ENCODE measurements at places on chromosomes 6 and 20.

DNA sequence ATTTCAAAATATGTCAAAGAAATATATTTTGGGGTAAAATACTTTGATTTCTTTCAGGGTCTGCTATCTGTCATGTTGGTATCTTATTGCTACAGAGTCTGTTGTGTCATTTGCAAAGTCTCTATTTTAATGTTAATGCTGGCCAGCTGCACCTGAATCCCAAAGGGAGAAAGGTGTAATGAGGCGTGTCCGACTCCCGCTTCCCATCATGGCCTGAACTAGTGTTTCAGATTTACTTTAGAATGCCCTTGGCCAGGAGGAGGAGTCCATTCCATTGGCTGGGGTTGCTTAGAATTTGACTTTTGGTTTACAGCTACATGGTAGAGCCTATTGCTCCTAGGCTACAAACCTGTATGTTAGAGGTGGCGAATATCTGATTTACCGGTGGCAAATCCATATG is 69.3 kb downstream of the FAM50B start:
- DNase-seq, result no peak

DNA sequence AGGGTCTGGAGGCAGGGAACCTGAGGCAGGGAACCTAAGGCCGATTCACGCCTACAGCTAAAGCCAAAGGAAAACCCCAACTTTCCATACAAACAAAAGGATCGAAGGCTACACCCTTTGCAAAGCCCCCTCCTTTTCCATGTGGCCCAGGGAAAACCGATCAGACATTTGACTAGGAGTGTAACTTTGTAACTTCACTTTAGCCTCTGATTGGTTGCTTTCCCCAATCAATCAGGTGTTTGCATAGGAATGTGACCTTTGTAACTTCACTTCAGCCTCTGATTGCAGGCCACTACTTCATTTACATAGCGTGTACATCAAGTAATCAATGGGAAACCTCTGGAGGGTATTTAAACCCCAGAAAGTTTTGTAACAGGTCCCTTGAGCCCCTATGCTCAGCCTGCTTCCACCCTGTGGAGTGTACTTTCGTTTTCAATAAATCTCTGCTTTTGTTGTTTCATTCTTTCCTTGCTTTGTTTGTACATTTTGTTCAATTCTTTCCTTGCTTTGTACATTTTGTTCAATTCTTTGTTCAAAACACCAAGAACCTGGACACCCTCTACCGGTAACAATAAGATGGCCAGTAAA is 43.3 kb downstream of the CHD6 start:
- DNase-seq, result no peak

- no peak for DNase-seq
These were observed 127.5 kb downstream of the SASH1 start for GRCh38 chr6:148470156-148470555.

GRCh38 chr6:131060311-131060710 is 2.7 kb downstream of the EPB41L2 start:
- DNase-seq, result no peak

DNA sequence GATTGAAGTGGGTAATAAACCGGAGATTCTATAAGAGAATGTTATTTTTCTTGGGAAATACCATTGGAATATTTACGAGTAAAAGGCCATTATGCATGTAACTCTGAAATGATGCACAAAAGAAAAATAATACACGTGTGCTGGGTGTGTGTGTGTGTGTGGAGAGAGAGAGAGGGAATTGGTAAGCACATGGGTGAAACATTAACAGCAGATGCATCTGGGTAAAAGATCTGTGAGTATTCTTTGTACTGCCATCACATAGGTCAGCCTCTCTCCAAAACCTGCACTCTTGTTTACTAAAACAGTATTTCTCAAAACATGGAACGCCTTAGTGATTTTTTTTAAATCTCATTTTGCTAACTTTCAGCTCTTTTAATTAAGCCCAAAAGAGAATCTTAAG is 28.9 kb downstream of the EYA2 start:
- DNase-seq, result no peak

DNA sequence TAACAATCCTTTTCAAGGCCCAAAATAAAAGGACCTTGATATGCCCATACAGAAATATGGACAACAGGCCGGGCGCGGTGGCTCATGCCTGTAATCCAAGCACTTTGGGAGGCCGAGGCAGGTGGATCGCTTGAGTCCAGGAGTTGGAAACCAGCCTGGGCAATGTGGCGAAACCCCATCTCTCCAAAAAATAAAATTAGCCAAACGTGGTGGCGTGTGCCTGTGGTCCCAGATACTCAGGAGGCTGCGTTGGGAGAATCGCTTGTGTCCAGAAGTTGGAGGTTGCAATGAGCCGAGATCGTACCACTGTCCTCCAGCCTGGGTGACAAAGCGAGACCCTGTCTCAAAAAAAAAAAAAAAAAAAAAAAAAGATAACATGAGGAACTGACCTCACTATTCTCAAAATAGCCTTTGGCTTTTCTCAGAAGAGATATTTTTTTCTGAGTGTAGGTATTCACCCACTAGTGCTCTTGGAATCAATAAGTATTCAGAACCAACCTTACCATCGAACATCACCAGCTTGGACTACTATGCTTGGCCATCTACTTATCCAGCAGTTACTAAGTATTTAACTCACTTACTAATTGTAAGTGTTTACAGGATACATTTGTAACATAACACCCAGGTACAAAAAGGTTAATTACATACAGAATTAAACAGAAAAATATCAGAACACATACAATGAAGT is 99.2 kb downstream of the OR2B2 start:
- DNase-seq, result peak; percentile 24

GRCh38 chr6:5466281-5467136 is 205.2 kb downstream of the FARS2 start:
- DNase-seq, result no peak
